ENCODE measurements at places on chromosomes 3 and 15. TPM values are rescaled to one million over a fixed set of nuclear protein-coding genes. Genes with fewer than 3 reads are reported as not detected.

Gene ABHD17C
- total RNA-seq, result 2.2 TPM

Gene KBTBD13
- not detected for total RNA-seq

Gene KBTBD12
- not detected for total RNA-seq

Gene EPHB1
- total RNA-seq, result 0.35 TPM

Gene LRRC31
- total RNA-seq, result not detected

Gene EPHB3
- total RNA-seq, result not detected

Gene DAPK2
- 15.0 TPM for total RNA-seq

Gene USP19
- 68.6 TPM for total RNA-seq

Gene CD47
- total RNA-seq, result 133 TPM

Gene COPS2
- total RNA-seq, result 68.9 TPM

Gene IL16
- 144 TPM for total RNA-seq

Gene CCR8
- 47.6 TPM for total RNA-seq

Gene PPP1R14D
- not detected for total RNA-seq

Gene IL17RB
- 2.4 TPM for total RNA-seq

Gene LRRC49
- not detected for total RNA-seq

GRCh38 chr3:171978390-171978789 lies 61.0 kb upstream of the FNDC3B start:
- H3K27ac ChIP-seq, result no peak overlapping the region
- no peaks in the 10 kb centered on the region for H3K27me3 ChIP-seq
- H3K36me3 ChIP-seq, result no peaks in the 10 kb centered on the region
- peaks cover 9% of the 10 kb centered on the region for H3K4me1 ChIP-seq
- no peak for DNase-seq

DNA sequence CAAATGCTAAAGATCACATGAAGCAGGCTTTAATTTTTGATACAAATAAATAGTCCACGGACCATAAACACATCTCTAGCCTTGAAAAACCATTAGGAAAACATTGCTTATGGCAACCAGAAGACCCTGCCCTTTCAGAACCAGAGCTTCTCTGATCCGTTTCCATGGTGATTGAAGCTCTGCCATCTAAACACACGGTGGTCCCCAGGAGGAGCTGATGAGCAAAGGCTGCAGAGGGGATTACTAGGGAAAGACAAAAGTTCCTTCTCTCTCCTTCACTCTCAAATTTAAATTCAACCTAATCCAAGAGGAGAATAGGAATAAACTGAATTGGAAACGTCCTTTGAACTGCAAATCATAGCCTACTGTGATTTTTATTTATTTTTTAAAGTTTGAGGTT lies 122.0 kb upstream of the ATP10A start:
- DNase-seq, result no peak
- no peaks in the 10 kb centered on the region for H3K36me3 ChIP-seq
- H3K27me3 ChIP-seq, result peaks cover 5% of the 10 kb centered on the region
- no peak overlapping the region for H3K27ac ChIP-seq

DNA sequence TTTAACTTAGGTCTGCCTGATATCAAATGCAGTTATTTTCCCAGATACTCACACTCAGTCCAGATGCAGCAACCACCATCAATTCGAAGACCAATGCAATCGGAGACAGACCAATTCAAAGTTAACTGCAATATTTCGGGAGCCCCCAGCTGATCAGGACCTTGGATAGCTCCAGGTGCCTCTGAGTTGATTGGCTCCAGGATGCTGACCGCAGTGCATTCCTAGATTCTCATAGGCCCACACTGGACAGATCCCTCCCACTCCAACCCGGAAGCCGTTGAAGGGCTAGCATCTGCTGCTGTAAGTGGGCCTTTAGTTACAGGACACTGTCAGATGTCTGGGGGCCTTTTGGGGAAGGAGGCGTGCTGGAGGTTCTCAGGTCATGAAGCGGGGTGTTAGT lies 89.5 kb upstream of the ATP2B2 start:
- H3K27me3 ChIP-seq, result peaks cover 13% of the 10 kb centered on the region
- H3K4me3 ChIP-seq, result no peak overlapping the region
- H3K36me3 ChIP-seq, result no peaks in the 10 kb centered on the region
- no peaks in the 10 kb centered on the region for H3K4me1 ChIP-seq
- peak; percentile 69 for DNase-seq

- peaks cover 14% of the 10 kb centered on the region for H3K4me1 ChIP-seq
- H3K36me3 ChIP-seq, result peaks cover 11% of the 10 kb centered on the region
- no peaks in the 10 kb centered on the region for H3K27me3 ChIP-seq
- H3K4me3 ChIP-seq, result no peak overlapping the region
- DNase-seq, result no peak
Measured at GRCh38 chr3:44870375-44871061, 3.9 kb upstream of the TGM4 start.

DNA sequence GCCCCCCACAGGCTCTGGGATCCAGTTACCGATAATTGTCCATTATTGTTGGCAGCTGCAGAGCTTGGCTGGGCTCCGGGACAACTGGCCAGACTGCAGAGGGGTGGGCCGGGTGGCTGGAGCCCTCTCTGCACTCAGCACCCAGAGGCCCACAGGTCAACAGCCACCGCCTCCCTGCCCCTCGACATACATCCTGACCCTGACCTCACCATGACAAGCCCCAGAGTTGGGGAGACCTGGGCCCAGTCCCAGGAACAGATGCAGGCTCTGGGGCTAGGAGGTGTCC lies 22.4 kb downstream of the PTH1R start:
- H3K27me3 ChIP-seq, result peaks cover 18% of the 10 kb centered on the region
- DNase-seq, result no peak
- H3K4me1 ChIP-seq, result peaks cover 11% of the 10 kb centered on the region
- H3K36me3 ChIP-seq, result no peaks in the 10 kb centered on the region
- no peak overlapping the region for H3K27ac ChIP-seq

GRCh38 chr3:100006570-100007271 lies 107.6 kb downstream of the FILIP1L start:
- H3K4me1 ChIP-seq, result peaks cover 18% of the 10 kb centered on the region
- peaks cover 6% of the 10 kb centered on the region for H3K36me3 ChIP-seq
- H3K27me3 ChIP-seq, result no peaks in the 10 kb centered on the region
- no peak for DNase-seq

- no peak for DNase-seq
- H3K4me3 ChIP-seq, result no peak overlapping the region
- no peak overlapping the region for H3K27ac ChIP-seq
Measured at GRCh38 chr15:75887178-75887577, 16.5 kb upstream of the FBXO22 start.

GRCh38 chr15:100264994-100265640 lies 76.7 kb downstream of the ADAMTS17 start:
- no peak overlapping the region for H3K4me3 ChIP-seq
- no peak for DNase-seq
- H3K27ac ChIP-seq, result no peak overlapping the region
- H3K36me3 ChIP-seq, result no peaks in the 10 kb centered on the region
- H3K27me3 ChIP-seq, result no peaks in the 10 kb centered on the region

DNA sequence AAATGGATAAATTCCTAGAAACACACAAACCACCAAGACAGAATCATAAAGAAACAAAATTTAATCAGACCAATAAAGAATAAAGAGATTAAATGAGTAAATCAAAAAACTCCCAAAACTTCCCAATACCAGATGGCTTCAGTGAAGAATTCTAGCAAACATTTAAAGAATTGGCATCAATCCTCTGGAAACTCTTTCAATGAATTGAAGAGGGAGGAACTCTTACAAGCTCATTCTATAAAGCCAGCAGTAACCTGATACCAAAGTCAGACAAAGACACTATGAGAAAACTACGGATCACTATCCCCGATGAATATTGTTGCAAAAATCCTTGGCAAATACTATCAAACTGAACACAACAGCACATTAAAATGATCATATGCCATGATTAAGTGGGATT lies 81.9 kb upstream of the SLCO2A1 start:
- peaks cover 1% of the 10 kb centered on the region for H3K36me3 ChIP-seq
- no peak for DNase-seq
- H3K27me3 ChIP-seq, result peaks cover 9% of the 10 kb centered on the region
- H3K4me1 ChIP-seq, result no peaks in the 10 kb centered on the region

DNA sequence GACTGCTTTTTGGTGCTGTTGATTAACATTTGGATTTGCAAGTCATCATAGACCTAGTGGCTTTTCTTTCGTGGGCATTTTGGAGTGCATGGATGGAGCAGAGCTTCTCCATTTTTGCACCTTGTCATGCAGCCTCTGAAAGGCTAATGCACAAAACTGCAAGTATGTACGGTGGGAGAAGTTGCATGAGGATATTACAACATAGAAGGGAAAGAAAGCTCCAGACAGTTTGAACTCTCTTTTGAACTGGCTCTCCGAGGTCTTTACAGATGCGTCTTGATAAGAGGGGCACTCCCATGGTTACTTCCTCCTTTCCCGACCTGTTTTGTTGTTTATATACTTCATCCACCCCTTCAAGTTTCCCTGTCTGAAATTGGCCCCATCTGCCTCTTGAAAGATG lies 147.1 kb upstream of the GBE1 start:
- H3K36me3 ChIP-seq, result no peaks in the 10 kb centered on the region
- H3K27ac ChIP-seq, result no peak overlapping the region
- H3K4me3 ChIP-seq, result no peak overlapping the region
- H3K27me3 ChIP-seq, result no peaks in the 10 kb centered on the region
- no peak for DNase-seq

- no peak overlapping the region for H3K27ac ChIP-seq
- H3K36me3 ChIP-seq, result peaks cover 8% of the 10 kb centered on the region
- no peaks in the 10 kb centered on the region for H3K27me3 ChIP-seq
- no peak overlapping the region for H3K4me3 ChIP-seq
- peak; percentile 51 for DNase-seq
- H3K4me1 ChIP-seq, result peaks cover 7% of the 10 kb centered on the region
Measured at GRCh38 chr3:188202358-188203138, 48.6 kb downstream of the LPP start.

DNA sequence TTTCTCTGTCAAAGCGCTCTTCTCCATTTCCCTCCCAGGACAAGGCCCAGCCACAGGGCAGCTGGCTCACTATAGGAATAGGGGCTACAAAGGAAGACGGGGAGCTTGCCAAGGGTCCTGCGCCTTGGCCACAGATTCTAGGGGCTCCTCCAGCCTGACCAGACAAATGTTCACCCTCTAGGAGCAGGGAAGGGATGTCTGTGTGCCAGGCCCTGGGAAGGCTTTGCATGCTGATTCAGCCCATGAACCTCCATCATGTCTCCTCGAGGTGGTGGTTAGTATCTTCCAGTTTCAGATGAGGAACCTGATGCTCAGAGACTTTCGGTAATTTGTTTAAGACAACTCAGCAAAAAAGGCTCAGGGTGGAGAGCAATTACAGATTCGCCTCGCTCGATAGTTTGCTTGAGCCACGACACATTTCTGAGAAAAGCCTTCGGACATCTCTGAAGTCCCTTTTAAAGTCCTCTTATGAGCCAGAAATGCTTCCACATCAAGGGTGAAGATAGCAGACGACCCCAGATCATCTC lies 110.0 kb downstream of the XXYLT1 start:
- H3K27ac ChIP-seq, result no peak overlapping the region
- DNase-seq, result no peak
- H3K4me3 ChIP-seq, result no peak overlapping the region
- H3K4me1 ChIP-seq, result peaks cover 22% of the 10 kb centered on the region
- no peaks in the 10 kb centered on the region for H3K27me3 ChIP-seq
- no peaks in the 10 kb centered on the region for H3K36me3 ChIP-seq

DNA sequence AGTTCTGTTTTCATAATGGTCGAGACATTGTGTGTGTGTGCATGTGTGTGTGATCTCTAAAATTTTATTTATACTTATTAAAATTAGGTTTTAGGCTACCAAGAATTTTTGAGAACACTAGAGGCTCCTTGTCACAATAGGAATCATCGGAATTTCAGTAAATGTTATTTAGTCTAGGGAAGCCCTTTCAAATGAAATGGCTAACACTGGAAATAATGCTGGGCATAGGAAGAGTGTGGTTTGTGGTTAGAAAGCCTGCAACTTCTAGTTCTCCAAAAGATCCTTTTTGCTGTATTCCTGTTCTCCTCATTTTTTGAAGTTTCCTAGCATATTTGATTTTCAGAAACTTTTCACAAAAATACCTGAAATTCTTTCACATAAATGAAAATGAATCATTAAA lies 92.5 kb upstream of the MBNL1 start:
- no peak overlapping the region for H3K4me3 ChIP-seq
- no peak overlapping the region for H3K27ac ChIP-seq

DNA sequence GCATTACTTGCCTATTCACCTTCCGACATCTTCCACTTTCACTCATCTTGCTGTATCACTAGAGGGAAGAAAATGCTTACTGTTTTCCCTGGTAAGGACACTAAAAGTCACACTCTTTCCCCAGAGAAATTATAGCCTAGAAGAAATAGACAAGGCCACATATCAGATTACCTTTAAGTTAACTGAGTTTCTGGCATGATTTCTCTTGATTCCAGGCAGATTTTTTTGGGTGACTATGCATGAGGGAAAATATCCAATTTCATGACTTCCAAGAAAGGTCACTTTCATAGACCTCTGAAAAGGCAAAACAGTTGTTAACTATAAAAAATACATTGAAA lies 30.3 kb downstream of the TCF12 start:
- no peaks in the 10 kb centered on the region for H3K27me3 ChIP-seq
- H3K4me1 ChIP-seq, result no peaks in the 10 kb centered on the region
- DNase-seq, result no peak
- H3K27ac ChIP-seq, result no peak overlapping the region
- H3K36me3 ChIP-seq, result peaks cover 32% of the 10 kb centered on the region

DNA sequence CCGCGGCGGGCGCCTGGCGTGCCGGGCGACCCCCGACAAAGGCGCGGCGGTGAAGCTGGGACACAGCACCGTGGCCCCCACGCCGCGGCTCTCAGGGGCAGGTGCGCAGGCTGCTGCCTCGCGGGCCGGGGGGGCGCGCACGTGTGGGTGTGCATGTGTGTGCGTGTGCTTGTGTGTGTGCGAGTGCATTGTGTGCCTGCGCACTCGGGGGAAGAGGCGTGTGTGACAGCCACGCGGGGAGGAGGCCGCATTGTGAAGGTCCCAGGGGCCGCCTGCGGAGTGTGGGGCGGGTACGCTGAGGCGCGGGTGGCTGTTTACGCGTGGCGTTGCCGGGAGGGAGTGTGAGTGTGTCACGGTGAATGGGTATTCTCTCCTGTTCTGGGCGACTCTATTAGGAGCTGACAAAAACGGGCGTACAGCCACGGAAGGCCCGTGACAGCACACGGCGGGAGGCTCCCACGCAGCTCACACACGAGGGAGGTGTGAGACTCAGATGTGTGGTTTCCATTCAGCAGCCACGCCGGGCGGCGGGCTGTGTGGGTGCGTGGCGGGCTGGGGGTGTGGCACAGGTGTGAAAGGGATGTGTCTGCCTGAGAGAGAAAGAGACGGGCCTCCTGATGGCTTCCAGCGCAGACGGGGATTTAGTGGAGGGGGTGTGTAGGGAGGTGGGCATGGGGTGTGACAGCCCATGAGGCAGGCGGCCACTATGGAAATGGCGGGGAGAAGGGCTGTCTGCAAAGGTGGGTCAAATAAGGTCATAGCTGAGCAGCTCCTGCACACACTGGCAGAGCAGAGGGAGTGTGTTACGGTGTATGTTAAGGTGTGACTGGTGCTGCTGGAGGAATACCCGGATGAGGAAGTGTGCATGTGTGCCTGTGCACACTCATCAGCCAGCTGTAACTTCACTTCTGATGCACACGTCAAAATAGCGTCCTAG lies 750 bp downstream of the PODXL2 start:
- H3K36me3 ChIP-seq, result peaks cover 3% of the 10 kb centered on the region
- DNase-seq, result no peak
- peaks cover 52% of the 10 kb centered on the region for H3K27me3 ChIP-seq
- H3K4me1 ChIP-seq, result peaks cover 33% of the 10 kb centered on the region
- no peak overlapping the region for H3K27ac ChIP-seq
- H3K4me3 ChIP-seq, result peak overlapping the region; percentile 67
